ENCODE measurements at places on chromosomes 11 and 22.

GRCh38 chr11:88555829-88556202, 218.3 kb upstream of the CTSC start:
- DNase-seq, result no peak

DNA sequence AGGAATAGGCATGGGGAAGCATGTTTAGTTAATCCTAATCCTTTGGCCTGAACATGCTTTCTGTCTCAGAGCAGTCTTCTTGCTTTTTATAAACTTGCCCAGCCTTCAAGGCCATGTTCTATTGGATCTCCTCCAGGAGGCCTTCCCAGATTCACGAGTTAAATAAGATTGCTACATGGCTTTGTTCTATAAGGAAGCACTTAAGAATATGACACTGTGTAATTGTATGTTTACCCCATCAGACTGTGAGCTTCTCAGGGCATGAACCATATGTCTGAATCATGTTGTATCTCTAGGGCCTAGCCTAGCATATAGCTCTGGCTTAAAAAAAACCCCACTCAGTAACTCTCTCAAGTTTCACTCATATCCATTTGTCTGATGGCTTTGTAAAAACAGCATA, 26.4 kb upstream of the UCP3 start:
- no peak for DNase-seq

GRCh38 chr11:88404932-88405710, 67.6 kb upstream of the CTSC start:
- DNase-seq, result no peak

DNA sequence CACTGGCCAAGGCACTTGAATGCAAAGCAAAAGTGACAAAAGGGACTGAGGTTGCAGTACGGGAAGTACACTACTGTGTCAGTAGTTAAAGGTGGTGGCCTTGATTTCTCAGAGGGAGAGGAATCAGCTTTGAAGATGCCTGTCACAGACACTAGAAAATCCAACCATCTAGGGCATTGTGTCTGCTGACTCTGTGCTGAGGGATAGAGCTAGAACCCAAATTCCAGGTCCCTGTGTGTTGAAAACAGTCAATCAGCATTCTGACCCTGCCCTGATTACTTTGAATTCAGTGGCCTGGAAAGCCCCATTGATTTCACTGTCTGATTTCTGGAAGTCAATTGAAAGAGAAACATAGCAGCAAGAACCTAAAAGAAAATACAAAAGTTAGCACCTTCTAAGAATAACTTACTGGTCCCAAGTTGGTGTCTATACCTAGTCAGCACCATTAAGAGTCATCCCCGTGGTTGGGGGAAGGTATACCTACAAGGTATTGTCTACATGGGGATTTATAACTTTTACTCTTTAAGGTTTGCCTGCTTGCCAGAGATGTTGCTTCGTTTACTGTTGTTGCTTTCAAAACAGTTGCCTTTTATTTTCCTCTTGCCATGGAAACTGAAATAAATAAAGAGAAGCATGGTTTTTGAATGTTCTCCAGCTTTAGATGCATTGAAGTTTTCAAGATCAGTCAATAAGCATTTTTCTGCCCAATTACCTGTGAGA, 97.3 kb downstream of the PDHX start:
- DNase-seq, result no peak

DNA sequence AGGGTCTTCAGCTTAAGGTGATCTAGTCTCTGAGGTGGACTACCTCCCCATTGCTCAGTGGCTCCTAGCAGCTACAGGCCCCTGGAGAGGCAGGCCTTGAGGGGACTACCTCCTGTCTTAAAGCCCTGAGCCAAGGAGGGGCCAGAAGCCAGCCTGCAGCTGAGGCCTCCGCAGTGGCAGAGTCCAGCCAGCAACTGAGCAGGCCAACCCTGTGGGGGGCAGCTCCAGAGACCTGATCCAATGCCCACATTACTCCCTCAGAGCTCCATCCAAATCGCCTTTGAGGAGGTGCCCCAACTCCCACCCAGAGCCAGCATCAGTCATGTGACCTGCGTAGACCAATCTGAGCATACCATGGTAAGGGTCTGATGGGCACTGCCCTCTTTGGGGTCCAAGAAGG, 2.7 kb downstream of the C2CD2L start:
- DNase-seq, result no peak

- DNase-seq, result no peak
Measured at GRCh38 chr11:111312076-111312475, 13.7 kb downstream of the POU2AF3 start.

GRCh38 chr11:96223083-96223482, 119.9 kb downstream of the MAML2 start:
- no peak for DNase-seq

- no peak for DNase-seq
Measured at GRCh38 chr11:64854534-64855502, 10.4 kb upstream of the CDC42BPG start.

- no peak for DNase-seq
Measured at GRCh38 chr11:96088914-96089313, 165.0 kb upstream of the MTMR2 start.

DNA sequence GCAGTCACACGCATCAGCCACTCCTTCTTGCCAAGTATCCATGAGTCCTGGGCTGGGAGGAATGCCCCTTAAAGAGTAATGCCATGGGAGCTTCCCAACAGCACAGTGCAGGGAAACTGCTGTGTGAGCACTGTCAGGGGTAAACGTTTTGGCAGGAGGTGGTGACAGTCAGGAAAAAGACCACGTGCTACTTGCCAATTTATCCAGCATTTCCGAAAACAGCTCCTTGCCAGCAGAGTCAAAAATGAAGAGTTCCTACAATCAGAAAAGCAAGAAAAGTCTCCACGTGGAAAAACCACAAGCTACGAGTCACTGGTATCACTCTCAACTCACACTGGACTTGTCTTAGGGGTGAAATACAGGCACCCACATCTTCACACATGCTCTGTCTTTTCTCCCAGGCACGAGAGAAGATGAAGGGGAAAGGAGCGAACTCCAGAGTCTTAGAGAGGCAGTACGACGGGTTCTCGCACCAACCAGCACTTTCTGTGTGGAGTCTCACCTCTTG, 9.9 kb downstream of the IFT27 start:
- no peak for DNase-seq

All from stimulated activated CD4-positive, alpha-beta T cell treated with anti-CD3 and anti-CD28 coated beads, Interleukin-1b, Interleukin-23, amount 100 ng/mL, for 1 hour (primary cell).